ENCODE measurements at places on chromosomes 6 and 20. TPM values are rescaled to one million over a fixed set of nuclear protein-coding genes. Genes with fewer than 3 reads are reported as not detected.

DNA sequence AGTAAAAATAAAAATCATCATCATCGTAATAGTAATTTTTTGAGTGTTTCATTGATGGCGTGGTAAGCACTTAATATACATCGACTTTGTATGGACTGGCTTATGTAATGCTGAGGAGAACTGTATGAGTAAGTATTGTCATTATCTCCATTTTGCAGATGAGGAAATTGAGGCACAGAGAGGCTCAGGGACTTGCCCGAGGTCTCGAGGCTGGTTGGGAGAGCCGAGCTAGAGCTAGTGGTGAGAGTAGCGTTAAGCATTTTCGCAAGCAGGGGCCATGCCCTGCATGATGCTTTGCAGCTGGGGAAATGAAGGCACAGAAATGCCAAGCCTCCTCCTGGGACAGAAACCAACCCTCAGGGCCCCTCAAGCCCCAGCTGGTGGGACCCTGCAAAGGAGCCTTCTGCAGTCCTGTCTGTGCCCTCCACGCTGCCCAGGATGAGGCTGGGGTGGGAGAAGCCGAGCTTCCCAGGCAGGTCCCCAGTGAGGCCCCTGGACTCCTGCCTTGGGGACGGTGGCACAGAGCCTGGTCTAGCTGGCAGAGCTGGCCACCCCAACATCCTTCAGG is 31.1 kb upstream of the STX16 start:
- no peak for DNase-seq

SLC44A4 gene
- polyA plus RNA-seq: not detected

GRCh38 chr6:106702046-106702445 is 72.7 kb downstream of the QRSL1 start:
- DNase-seq: no peak

DNA sequence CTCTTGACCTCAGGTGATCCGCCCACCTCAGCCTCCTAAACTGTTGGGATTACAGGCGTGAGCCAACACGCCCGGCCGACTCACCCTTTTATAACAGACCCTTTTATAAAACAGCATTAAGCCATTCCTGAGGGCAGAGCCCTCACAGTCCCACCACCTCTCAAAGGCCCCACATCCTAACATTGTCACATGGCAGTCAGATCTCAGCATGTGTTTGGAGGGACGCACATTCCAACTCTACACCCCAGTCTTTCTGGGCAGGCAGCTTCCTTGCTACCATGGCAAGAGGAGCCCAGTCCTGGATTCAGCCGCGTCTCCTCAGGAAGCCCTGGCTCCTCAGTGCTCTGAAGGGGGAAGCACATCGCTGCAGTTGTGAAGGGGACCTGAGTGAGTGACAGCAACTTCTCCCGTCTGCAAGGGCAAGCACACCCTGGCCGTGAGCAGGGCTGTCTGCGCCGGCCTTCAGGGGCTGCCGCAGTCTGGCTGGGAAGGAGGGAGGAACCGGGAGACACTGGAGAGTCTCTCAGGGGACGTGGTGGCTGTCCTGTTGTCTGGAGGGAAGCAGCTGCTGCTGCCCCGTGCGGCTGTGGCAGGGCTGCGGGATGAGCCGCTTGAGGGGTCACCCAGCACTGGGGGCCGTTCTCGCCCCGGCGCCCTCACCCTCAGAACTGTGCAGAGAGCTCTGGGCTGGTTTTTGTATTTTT is 15.9 kb downstream of the OSBPL2 start:
- no peak for DNase-seq

DNA sequence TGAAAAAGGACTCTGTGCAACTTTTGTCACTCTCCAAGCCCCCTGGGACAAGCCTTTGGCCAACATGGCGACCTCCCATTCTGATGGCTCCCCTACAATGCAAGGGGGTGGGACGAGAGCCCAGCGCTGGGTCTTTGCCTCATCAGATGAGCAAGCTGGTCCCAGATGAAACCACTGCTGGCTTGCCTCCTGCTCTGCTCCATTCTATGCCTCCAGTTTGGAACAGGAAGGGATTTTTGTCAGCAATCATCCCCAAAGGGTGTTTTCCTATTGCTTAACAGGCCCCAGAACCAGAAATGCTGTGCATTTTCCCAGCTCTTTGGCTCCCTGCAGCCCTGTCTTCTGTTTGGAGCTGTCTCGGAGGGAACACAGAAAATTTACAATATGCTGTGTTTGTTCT is 412.7 kb downstream of the MAFB start:
- no peak for DNase-seq

DNA sequence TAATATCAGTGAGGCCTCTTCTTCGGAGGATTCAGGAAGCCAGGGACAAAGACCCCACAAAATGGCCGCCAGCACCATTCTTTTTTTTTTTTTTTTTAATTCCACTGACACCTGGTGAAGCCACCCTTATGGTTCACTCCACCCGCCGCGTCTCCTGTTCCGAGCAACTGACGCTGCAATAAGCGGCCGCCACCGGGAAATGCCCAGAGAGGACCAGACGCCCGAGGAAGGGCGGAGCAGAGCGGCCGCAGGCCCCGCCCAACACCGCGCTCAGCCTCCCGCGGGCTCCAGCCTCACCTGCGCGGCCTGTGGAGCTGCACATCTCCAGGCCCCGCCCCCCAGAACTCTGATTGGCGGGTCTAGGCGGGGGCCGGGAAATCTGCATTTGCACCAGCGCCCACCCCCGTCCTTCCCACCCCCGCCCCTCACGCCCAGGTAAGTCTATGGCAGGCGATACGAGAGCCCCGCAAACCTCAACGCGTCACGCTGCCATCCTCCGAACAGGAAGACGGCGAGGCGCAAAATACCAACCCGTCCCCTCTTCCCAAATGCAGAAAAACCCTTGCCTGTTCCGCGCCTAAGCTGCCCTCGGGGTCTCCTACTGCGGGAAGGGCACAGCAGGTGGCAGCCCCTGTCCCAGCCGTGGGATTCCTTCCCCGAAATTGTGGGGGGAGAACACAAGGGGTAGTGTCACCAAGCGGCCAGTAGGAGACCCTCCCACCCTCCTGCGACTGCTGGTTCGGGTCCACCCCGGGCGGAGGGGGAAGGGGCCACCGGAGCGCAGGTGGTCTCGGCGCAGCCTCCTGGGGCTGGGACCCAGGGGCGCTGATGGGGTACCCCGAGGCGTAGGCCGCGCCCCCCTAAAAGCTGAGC is 960 bp downstream of the ATP9A start:
- peak; percentile 49 for DNase-seq

DNA sequence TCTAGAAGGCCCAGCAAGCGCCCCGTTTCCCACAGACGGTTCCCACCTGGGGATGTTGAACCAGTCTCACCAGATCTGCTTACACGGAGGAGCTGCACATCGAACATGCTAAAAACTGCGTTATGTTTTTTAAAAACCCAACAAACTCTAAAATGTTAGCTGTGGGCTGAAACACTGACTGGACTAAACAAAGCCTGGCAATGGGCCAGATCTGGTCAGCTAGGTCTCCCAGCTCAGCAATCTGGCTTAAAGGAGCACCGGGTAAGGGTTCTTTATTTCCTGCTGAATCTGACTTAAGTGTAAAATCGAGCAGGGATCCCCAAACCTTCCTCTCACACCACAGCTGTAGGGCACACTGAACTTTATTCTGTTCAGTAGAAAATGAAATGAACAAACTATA is 156.9 kb downstream of the FOXC1 start:
- DNase-seq: peak; percentile 67

PARD6B gene
- polyA plus RNA-seq: 3.1 TPM

DNA sequence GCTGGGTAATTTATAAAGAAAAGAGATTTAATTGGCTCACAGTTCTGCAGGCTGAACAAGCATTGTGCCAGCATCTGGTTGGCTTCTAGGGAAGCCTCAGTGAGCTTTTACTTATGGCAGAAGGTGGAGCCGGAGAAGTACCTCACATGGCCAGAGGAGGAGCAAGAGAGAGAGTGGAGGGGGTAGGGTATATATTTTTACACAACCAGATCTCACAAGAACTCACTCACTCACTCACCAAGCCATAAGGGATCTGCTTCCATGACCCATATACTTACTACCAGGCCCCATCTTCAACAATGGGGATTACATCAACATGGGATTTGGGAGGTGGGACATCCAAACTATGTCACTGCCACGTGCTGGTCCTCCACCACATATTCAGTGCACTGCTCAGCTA is 152.6 kb upstream of the PRND start:
- no peak for DNase-seq

GRCh38 chr6:22249711-22250350 is 47.0 kb downstream of the PRL start:
- no peak for DNase-seq

OR2B6 gene
- not detected for polyA plus RNA-seq

DNA sequence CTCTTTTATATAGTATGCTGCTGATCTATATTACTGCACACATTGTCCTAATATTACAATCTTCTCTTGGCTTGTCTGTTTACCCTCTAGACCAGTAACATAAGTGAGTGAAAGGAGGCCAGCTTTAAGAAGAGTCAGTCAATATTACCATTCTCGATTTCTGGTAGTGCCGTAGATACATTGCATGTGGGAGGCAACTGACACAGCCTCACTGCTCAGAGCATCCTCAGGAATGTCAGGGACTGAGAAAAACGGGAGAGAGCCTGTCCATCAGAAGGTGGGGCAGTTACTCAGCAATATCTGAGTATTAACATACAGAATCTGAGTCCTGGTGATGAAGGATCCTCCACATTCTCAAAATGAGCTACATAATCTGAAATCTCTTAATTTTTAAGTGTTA is 259.9 kb downstream of the GJA1 start:
- DNase-seq: no peak

TSPO2 gene
- not detected for polyA plus RNA-seq

DNA sequence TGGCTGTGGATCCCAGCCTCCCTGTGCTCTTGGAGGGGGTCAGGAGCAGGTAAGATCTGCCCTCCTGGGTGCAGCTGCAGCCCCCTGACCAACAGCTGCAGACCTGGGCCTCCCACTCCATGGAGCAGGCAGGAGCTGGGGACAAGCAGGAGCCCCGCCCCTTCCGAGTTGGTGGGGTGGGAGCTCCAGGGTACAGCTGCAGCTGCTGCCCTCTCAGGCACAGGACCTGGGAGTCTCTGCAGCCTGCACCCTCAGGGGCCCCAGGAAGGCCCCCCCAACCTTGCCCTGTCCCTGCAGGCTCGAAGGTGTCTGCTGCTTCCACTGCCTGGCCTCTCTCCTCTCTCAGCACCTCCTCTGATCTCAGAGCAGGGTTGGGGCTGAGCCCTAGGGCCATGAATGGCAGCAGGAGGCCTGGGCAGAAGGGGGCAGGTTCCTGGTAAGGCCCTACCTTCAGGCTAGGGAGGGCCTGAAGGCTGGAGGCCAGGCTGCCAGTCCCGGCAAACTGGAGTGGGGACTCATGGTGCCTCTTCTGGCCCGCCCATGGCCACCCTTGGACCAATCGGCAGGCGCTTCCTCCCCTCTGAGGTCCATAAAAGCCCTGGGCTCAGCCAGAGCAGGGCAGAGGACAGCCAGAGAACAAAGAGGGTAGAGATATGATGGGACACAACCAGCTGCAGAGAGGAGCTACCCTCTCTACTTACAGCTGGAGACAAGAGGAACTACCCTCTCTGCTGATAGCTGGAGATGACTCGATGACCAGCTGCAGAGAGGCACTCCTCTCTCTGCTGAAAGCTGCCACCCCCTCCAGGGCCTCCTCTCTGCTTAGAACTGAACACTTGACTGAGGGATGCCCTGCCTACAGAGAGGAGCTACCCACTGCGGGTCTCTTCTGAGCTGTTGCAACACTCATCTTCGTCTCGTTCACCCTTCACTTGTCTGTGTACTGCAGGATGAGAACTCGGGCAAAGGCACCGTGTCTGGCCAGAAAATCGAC is 7.8 kb upstream of the PACSIN1 start:
- no peak for DNase-seq

SOX18 gene
- polyA plus RNA-seq: 60.0 TPM

GRCh38 chr6:30075790-30076732 is 492 bp upstream of the RNF39 start:
- DNase-seq: no peak

RIMS4 gene
- 0.04 TPM for polyA plus RNA-seq

DNA sequence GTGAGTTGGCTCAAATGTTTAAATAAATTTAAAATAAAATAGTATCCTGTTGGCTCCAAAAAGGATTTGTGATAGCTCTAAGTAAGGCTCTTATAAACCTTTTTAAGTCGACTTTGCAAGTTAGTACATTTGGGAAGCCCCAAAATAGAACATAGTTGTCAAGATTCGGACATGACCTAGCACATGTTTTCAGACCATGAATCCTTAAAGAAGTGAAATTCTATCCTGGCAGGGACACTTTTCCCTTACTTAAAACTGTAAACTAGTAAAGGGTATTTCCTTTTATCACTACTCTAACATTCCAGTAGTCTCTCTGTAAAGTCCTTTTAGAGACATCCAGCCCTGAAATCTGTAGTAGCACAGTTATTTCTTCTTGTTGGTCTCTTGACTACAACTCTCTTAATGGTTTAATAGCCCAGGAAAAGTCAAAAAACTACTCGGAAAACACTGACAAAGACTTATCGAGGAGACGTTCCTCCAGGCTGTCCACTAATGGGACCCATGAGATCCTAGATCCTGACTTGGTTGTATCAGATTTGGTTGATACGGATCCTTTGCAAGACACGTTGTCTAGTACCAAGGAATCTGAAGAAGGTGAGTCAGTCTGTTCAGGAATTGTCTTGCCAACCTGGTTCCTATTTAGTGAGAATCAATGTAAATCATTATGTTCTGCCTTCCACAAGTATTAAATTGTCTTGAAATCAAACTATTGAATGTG is 83.6 kb downstream of the SCAND1 start:
- no peak for DNase-seq

DNA sequence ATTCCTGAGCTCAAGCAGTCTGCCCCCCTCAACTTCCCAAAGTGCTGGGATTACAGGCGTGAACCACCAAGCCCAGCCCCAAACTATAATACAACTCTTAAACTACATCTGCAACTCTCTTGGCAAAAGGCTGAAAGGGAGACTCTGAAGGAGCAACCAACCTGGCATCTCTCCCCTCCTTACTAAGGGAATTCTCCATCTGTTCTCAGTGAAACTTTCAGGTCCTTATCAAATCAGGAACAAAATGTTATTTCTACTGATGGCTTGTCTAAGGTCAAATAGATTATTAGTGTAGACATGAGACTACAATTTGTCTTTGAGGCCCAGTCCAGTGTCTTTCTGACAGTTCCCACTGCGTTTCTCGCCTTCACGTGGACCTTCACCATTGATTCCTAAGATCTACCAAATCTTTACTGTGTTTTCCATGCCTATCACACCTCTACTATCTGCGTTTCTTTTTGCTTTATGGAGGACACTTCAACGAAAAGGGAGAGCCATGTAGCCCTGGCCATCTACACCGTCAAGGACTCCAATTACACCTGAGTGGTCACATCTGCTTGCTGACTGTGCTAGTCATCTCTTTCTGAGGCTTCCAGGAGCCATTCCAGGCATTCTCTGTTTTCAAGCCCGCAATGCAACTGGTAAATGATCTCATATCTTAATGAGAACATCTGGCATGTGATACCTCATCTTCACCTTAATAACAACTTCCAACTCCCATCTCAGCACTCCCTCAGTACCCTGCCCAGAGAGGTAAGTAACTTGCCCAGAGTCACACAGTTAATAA is 405.7 kb upstream of the CITED2 start:
- DNase-seq: no peak

CLVS2 gene
- under 0.01 TPM for polyA plus RNA-seq

DNA sequence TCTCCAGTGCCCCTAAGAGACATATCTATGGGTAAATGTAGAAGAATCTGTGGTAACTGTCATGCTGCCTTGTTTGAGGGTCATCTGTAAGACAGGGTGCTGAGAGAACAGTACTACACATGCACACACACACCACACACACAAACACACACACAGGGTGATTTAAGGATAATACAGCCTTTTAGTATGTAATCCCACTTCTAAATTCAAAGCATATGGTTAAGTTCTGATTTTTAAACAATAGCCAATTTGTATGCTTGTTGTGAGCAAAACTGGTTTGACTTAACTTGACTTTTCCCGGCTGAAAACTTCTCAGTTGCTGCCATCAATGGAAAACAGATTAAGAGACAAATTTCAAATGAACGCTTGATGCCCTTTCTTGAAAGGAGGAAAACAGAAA is 241.8 kb downstream of the ADGRG6 start:
- no peak for DNase-seq
